ENCODE measurements at places on chromosomes 16 and 17. TPM values are rescaled to one million over a fixed set of nuclear protein-coding genes. Genes with fewer than 3 reads are reported as not detected.

Gene CLDN9
- 0.97 TPM for total RNA-seq

Gene C16orf89
- total RNA-seq: 9.3 TPM

DNA sequence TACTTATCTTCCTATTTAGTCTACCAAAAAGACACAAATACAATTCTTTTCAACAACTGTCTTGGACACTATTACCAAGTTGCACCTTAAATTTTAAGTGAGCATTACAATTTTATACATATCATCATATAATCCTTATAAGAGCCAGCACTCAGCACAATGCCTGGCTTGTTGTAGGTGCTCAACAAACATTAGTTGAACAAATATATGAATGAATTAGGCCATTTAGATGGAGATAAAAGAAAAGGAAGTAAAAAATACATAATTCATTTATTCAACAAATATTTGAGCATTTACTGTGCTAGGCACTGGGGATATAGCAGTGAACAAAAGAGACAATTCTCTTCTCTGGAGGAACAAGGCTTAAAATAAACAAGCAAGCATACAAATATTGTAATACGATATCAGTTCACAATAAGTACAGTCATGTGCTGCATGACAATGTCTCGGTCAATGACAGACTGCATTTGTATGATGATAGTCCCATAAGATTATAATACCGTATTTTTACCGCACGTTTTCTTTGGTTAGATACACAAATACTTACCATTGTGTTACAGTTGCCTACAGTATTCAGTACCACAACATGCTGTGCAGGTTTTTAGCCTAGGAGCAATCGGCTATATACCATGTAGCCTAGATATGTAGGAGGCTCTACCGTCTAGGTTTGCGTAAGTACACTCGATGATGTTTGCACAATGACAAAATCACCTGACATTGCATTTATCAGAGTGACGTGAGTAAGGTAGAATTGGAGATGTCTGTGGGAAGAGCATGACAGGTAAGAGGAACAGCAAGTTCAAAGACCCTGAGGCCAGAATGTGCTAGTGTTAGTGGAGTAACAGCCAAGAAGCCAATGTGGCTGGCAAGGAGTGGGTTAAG, 86.4 kb upstream of the HS3ST2 start:
- no peak for DNase-seq

DNA sequence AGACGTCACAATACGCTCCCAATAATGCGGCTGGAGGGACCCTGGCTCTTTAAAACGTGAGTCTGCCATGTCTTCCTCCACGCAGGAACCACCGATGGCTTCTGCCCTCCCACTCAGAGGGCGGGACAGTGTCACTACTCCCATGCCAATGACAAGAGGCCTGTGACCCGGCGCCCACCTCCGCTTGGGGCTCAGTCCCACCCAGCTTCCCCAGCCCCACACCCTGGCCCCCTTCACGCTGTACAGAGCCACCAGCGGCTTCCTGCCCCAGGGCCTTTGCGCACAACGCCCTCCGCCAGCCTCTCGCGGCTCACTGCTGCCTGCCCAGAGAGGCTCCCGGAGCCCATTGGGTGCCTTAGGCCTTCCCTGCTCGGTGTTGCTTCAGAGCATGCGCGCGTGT, 29.5 kb upstream of the ZNF469 start:
- no peak for DNase-seq

DNA sequence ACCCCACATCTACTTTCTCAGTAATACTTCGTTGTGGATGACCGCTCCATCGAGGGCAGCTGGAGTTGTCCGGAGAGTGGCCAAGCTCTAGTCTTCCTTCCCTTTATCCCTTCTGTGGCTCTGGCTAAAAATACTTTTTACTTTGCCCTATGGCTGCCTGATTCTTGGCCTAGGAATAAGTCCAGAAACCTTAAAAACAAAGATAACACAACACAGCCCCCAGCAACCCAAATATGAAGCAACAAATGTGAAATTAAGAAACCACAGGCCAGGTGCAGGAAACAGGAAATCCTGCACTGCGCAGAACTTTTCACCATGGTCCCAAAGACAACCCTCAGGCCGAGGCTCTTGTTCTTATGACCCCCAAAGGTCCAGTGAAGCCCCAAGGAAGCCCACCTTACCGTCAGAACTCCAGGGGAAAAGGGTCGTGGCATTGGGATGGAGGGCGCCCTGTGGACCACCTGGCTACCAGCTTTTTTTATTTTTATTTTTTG, 26.0 kb downstream of the TK2 start:
- no peak for DNase-seq

GRCh38 chr16:58732545-58733247, 1.4 kb downstream of the GOT2 start:
- DNase-seq: no peak

- DNase-seq: no peak
These were observed 11.2 kb upstream of the ANKRD40CL start for GRCh38 chr17:50778471-50778870.

- DNase-seq: no peak
These were observed 115.4 kb downstream of the AXIN2 start for GRCh38 chr17:65446043-65446442.

- DNase-seq: no peak
These were observed 63.3 kb downstream of the PECAM1 start for GRCh38 chr17:64327201-64327930.

Data from psoas muscle (tissue), 8 donors.